Body of pancreas (tissue), 4 donors: ENCODE measurements at places on chromosomes 11 and 22.

- DNase-seq: no peak
Measured at GRCh38 chr11:59705294-59705693, 8.4 kb downstream of the OR10V1 start.

DNA sequence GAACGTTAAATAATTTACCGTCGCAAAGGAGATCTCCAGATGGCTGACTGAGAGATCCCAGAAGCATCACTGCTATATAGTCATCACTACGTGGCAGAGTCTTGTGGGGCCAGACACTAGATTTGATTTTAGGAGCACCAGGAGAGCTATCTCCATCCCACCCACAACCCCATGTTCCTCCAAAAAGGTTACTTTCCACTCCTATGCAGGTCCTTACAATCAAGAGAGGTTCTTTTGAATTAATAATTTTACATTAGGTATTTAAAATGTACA lies 19.4 kb downstream of the GUCY1A2 start:
- DNase-seq: no peak

DNA sequence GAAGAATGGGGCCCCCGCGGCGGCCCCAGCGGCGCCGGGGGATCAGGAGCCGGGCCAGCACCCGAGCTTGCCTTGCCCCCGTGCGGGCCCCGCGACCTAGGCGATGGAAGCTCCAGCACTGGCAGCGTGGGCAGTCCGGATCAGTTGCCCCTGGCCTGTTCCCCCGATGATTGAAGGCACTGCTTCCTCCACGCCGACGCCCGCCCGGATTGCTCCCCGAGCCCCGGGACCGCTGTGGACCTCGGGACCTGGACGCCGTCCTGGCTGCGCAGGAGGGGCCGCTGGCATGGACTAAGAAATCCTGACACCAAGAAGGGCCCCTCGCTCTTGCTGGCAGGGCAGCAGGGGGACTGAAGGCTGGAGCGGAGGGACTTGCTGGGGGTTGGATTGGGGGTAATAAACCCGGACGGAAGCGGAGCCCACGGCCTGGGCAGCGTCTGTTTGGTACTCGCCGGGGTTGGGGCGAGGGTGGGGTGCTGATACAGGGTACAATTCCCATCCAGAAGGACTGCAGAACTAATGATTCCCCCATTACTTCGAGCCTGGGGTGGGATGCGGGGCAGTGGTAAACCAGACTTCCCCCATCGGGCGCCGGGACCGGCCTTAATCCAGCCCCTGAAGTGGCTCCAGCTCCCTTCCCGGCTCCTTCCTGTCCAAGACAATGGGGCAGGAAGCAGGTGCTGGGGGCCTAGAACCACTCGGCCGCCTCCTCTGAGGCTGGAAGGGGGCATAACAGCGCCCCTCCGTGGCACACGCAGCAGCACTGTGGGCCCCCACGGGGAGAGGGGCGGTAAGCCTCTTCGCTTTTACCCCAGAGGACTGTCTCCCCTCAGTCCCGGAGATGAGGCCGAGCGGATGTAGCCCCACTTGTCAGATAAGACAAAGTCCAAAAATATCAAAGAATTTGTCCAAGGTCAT lies 1.0 kb downstream of the CCDC85B start:
- DNase-seq: no peak

GRCh38 chr11:121485216-121485615 lies 32.4 kb upstream of the SORL1-AS1 start:
- no peak for DNase-seq

DNA sequence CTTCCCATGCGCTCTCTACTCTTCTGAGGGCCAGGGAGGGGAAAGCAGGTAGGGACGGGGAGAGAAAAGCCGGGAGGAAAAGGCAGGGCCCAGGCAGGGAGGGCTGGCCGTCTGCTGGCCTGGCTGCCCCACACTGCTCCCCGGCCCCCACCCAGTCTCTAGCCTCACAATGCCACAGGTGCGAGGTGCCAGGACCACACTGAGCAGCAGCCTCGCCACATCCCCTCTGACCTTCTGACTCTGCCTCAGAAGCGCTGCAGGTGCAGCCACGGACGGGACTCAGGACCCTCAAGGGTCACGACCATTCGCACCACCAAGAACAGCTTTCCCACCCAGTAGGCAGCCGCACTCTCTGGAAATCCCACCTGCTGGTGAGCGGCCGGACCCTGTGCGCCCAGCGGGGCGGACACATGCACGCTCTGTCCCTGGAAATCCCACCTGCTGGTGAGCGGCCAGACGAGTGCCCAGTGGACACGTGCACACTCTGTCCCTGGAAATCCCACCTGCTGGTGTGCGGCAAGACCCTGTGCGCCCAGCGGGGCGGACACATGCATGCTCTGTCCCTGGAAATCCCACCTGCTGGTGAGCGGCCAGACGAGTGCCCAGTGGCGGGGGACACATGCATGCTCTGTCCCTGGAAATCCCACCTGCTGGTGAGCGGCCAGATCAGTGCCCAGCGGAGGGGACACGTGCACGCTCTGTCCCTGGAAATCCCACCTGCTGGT lies 20.1 kb downstream of the TOLLIP start:
- no peak for DNase-seq

GRCh38 chr22:39954584-39955055 lies 5.6 kb upstream of the TMA7B start:
- peak; percentile 40 for DNase-seq

- no peak for DNase-seq
Measured at GRCh38 chr11:109197656-109198055, 224.3 kb upstream of the C11orf87 start.

GRCh38 chr11:34643846-34644245 lies 23.0 kb downstream of the EHF start:
- no peak for DNase-seq

GRCh38 chr22:48713272-48714205 lies 1114.1 kb downstream of the BRD1 start:
- no peak for DNase-seq

DNA sequence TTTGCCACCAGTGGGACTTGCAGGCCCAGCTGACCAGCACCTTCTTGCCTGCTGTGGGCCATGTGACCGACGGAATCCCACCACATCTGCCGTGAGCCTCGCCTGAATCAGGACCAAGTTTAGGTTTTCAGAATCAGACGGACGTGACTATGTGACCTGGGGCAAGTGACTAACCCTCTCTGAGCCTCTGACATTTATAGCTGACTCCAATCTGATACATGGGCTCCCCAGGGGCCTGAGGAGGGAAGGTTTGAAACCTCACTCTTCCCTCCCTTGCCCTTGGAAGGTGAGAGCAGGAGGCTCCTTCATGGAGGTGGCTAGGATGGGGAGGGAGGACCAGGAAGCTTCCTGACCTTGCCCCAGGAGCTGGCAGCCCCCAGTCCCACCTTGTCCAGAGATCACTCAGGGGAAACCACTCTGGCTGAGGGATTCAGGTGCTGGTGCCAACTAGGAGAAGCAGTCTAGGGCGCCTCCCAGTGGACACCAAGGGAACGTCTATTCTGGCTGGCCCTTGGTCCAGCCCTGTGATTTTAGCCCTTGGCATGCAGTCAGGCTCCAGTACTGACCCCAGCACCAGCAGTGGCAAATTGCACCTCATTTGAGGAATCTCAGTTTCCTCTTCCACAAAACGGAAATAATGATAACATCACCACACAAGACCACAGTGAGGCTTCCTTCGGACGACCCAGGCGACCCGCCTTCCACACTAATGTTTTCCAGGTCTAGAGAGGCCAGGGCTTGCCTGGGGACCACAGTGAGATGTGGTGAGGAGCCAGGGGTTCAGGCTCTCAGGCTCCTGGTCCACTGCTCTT lies 47.2 kb upstream of the SYT7 start:
- peak; percentile 84 for DNase-seq

DNA sequence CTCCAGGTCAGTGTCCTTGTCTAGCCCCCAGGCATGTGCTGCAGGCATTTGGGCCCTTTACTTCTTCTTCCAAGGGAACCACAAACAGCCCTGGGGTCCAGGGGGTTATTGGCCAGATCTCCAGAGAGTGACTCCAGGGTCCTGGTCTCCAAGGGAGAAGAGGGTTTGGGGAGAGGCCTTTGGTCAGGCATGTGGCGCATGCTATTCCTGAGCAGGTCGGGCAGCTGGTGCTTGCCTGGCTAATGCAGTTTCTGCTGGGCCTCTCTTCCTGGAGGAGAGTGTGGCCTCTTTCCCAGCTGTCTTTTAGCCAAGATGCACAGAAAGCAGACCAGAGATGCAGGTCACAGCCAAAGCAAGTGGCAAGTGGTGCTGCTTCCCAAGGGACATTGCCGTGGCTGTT lies 3.8 kb upstream of the RFPL2 start:
- no peak for DNase-seq

- DNase-seq: no peak
Measured at GRCh38 chr11:83656796-83657330, 370.7 kb upstream of the CCDC90B start.

- DNase-seq: peak; percentile 57
Measured at GRCh38 chr11:76810151-76810853, 27.1 kb downstream of the TSKU start.

DNA sequence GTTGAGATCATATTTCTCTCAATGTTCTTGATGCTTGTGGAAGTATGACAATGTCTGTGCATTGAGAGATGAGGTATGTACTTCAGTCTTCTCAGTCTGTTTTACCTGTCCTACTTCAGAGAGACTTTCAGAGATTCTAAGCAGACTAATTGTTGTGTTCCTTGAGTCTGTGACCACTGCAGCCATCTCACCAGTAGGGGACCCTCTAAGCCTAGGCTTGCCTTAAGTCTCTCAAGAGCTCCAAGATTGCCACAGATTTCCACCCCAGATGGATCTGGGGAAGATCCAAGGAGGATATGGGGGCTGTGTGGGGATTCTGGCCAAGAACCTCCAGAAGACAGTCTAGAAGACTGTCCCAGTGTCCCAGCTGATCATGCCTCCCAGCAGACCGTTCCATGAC lies 179.9 kb upstream of the PLET1 start:
- DNase-seq: no peak

GRCh38 chr11:102429691-102430090 lies 22.9 kb downstream of the TMEM123 start:
- DNase-seq: no peak

DNA sequence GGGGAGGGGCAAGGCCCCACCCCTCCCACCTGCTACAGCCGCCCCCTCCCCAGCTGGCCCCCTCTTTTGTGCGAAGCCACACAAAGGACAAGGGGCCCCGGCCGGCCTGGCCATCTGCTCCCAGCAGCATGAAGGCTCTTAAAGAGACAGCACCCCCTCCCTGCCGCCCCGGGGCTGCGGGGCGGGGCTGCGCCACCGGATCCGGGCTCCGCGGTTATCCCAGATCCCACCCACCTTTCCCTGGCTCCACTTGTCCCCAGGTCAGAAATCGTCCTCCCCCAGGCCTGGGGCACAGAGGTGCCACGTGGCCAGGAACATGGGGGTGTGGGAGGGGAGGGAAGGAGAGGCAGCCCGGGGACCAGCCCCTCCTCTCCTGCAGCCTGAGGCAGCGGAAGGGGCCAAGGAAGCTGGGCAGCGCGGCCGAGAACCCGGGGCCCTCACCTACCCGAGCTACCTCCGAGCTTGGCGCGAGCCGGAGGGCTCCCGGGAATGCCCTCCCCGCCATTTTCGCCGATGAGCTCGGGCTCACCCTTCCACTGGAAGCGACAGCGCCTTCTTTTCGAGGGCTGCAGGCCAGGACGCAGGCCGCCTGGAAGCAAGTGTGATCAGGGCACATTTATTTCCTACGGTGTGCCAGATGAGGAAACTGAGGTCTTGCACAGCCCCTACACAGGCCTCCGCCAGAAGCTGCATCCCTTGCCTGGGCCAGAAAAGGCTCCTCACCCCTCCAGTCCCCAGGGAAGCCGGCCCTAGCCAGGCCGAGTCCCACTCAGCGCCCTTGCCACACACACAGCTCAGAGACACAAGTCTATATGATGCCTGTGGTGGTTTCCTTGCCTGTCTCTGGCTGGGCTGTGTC lies 2.5 kb upstream of the RCOR2 start:
- DNase-seq: no peak

DNA sequence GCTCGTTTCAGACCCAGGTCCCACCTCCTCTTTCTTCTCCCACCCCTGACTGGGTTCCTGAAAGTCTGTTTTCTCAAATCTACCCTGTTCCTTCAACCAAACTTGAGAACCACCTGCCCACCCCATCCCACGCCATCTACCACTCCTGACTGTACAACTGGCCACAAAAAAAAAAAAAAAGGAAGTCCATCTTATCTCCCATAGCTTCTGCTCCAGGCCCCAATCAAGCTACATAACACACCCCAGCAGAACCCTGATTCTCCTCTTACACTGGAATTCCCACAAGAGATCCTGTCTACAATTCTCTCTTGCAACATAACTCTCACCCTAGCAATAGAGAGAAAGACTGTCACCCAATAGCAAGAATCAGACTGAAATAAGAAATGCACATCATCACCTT lies 39.2 kb upstream of the CHST1 start:
- no peak for DNase-seq

- no peak for DNase-seq
Measured at GRCh38 chr11:23893126-23893525, 603.7 kb upstream of the LUZP2 start.

DNA sequence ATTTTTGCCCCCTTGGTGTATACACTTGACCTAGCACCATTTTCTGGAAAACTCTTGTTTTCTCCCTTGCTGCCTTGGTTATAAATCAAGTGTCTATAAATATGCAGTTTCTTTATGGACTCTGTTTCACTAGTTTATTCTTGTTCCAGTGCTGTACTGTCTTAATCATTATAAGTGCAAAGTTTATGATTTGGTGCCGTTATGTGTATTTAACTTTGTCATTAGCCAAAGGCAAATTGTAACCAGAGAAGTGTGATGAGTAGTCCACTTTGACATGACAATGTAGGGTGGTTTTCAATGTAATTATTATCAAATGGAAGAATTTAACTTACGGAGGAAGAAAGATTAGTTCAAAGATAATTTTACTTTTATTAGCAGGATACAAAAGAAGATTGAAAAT lies 40.3 kb downstream of the SPECC1L start:
- DNase-seq: no peak

DNA sequence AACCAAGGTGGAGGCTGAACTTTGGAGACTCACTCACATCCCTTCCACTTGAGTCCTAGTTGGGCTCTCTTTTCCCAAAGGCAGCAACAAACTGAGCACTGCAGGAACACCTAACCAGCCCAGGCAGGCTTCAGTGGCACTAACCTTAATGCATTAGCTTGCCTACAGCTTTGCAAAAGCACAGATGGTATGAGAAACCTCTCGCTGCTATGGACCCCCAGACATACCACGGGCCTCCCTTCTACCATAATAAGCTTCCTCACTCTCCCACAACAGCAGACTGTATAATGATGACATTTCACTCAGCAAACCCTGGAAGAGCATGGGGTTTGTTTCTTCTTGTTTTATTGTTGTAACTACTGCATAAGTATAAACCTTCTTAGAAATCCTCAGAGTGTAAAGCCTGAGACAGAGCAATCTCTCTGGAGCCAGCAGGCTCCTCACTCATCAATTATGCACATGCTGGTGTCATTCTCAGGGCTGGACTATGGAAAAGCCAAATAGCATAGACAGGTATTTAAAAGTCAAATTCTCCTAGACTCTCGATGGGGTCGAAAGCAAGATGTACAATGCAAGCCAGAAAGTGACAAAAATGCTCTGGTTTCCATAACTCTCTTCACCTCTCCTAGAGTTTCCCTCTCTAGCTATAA lies 167.6 kb downstream of the NXPE2 start:
- DNase-seq: no peak

GRCh38 chr11:127055236-127055635 lies 54.7 kb upstream of the KIRREL3 start:
- no peak for DNase-seq
